ENCODE measurements at places on chromosomes 12 and 14. TPM values are rescaled to one million over a fixed set of nuclear protein-coding genes. Genes with fewer than 3 reads are reported as not detected.

- DNase-seq, result no peak
These were observed 129.7 kb upstream of the OVCH1 start for GRCh38 chr12:29627221-29627620.

DNA sequence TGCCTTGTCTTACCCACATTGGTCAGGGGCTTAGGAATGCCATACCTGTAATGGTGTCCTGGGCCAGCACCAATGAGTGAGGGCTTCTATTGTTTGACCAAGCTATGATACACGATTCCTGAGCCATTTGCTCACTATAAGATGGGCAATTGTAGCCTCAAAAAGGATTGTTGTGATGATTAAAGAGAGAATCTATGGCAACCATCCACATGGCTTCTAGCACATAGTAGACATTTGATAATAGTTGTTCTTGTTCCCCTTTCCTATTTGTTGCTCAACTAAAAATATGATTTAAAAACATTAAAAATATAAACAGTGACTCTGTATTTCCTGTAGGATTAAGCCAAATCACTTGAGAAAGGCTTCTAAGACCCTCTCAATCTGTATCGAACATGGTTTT, 366.1 kb downstream of the PCNX1 start:
- no peak for DNase-seq

DNA sequence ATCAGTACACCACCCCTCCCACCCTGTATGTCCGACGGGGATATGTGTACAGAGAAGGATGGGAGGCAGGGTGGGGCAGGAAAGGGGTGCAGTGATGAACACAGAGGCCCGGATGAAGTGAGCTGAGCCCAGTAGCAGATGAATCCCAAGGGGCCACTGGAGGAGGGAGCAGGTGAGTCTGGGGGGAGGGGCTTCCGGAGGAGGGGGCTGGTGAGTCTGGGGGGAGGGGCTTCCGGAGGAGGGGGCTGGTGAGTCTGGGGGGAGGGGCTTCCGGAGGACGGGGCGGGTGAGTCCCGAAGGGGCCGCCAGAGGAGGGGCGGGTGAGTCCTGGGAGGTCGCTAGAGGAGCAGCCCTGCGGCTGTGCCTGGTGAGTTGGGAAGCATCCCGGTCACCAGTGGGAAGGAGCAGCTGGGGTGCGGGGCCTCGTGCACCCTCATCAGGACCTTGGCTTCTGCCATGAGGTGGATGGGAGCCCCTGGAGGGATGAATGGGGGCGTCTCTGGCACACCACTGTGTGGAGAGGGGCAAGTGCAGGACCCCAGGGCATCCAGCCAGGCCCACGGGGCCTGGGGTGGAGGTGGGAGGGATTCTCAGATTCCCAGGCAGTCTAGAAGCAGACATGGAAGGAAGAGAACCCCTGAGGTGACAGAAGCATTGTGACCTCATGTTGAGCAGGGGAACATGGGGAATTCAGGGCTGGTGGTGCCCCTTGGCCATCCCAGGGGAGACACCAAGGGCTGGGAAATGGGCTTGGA, 14.0 kb downstream of the BEGAIN start:
- DNase-seq, result no peak

- no peak for DNase-seq
These were observed 139.5 kb downstream of the SMOC1 start for GRCh38 chr14:70018713-70019211.

GRCh38 chr12:126847005-126847629, 1419.9 kb upstream of the TMEM132C start:
- DNase-seq, result no peak

DNA sequence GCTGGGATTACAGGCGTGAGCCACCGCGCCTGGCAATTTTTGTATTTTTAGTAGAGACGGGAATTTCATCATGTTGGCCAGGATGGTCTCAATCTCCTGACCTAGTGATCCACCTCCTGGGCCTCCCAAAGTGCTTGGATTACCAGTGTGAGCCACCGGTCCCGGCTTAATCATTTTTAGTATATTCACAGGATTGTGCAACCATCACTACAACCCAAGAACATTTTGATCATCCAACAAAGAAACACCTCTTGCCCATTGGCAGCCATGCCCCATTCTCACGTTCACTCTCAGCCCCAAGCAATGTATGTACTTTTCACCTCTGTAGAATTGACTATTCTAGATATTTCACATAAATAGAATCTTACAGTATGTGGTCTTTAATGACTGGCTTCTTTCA, 19.9 kb downstream of the SP1 start:
- DNase-seq, result no peak

DNA sequence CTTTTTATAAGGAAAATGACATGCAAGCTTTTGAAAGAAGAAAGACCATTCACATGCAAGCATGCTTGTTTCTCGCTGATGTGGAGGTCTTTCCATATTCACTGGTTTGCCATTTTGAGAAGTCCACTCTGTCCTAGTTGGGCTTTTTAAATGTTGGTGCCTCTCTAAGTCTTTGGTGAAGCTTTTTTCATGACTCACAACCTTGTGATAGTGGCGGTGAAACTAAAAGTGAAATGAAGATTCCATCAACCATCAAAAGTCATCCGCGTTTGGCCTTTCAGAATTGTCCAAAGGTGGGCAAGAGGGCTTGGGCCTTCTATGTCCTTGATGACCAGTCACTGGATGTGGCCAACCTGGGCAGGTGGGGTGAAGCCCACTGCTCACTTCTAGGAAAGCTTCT, 4.3 kb downstream of the LRRC74A start:
- no peak for DNase-seq

GRCh38 chr12:79057540-79057939, 193.0 kb downstream of the SYT1 start:
- no peak for DNase-seq

DNA sequence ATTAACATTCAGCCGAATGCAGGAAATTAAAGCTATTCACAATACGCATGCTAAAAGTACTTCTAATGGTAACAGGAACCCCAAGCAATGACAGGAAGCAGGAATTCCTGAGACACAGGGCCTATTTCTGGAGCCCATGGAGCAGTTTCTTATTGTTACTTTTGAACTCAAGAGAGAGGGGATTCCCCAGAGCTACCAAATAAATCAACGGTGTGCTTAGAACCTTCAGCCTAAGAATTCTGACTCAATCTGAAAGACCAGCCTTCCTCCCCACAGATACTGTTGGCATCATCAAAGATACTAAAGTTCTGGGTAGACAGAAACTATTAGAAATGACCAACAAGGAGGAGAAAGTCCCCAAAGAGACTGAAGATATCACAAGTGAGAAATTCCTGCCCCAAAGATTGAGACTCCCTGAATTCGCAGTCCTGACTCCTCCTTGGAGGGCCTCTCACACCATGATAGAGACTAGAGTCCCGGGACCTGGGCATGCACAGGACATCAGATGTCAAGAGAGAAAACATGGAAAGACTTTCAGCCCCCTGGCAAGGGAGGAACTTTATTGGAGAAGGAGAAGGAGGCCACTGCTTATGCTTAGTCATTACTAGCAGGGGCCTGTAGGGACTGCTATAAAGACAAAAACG, 32.7 kb downstream of the RTRAF start:
- DNase-seq, result no peak

DNA sequence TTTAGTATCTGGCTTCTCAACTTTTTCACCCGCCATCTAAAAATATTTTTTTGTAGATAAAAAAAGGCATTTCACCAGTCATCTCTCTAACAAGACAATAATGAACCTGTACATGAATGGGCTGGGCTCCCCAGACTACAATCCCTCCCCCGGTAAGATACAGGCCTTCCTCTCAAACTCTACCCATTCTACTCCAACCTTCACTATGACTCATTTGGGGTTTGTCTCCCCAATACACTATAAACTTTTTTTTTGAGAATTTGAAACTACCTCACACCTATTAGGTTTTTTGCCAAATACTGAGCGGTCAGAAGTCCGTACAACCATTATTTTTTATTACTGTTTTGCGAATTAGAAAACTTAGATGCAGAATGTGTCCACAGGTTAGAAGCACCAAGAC, 784 bp downstream of the RPL6 start:
- DNase-seq, result peak; percentile 30

GRCh38 chr14:99755629-99756603, 37.3 kb upstream of the EML1 start:
- DNase-seq, result no peak

DNA sequence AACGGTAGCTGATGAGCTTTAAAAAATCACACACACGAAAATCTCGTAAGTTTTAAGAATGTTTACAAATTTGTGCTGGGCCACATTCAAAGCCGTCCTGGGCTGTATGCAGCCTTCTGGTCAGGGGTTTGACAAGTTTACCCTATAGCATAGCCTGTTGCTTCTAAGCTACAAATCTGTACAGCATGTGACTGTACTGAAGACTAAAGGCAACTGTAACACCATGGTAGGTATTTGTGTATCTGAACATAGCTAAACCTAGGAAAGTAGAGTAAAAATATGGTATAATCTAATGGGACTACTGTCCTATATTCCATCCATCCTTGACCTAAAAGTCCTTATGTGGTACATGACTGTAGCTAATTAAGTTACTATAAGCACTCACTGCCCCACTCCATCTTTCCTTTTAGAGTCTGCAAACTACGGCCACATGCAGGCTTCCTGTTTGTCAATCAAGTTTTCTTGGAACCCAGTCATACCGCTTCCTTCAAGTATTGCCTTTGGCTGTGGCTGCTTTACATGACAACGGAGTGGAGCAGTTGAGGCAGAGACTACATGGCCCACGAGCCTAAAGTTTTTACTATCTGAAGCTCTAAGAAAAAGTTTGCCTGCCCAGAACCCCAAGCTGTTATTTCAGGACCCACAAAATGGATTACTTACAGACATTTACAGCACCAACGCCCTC, 18.5 kb downstream of the KRT7 start:
- DNase-seq, result peak; percentile 34

DNA sequence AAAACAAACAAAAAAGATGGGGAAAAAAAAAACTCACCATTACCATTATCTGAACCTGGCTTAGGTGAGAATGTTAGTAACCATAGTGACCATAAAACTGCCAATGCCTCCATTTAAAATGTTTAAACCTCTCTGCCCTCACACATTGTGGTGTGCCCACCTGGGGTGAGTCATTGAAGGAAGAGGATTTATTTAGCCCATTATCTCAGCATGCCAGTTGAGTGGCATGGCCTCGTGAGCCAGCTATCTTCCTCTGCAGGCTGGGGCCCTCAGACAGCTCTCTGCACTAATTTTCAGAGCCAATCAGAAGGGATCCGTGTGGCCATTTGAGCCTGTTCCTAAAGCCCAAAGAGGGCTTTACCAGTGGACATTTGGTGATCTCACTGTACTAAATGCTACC, 81.8 kb upstream of the CCDC198 start:
- DNase-seq, result no peak

GRCh38 chr12:109741970-109742703, 28.5 kb downstream of the FAM222A start:
- DNase-seq, result no peak

DNA sequence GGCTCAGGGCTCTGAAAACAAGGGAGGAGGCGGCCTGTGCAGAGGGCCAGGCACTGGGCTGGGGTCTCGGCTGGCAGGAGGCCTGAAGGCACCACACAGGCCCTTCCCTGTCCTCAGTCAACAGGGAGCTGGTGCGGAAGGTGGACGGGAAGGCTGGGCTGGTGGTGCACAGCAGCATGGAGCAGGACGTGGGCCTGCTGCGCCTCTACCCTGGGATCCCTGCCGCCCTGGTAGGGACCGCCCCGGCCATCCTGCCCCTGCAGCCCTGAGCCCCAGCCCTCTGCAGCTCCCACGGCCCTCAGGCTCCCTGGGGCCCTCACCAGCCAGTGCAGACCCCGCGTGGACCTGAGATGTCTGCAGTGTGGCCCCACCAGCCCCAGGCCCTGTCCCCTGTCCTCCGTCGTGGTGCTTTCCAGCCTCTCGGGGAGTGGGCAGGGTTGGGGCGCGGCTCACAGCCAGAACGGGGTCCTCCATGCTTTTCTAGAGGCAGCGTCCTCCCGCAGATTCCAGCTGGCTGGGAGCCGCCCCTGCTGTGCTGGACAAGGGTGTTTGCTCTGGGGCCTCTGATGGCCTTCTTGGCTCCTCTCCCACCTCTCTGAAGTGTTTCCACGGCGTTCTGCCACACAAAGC, 18.1 kb downstream of the ASPG start:
- no peak for DNase-seq

GRCh38 chr12:51012570-51013236, 13.5 kb downstream of the SLC11A2 start:
- no peak for DNase-seq

- DNase-seq, result no peak
These were observed 52.6 kb downstream of the ZNF664 start for GRCh38 chr12:124025661-124026060.

DNA sequence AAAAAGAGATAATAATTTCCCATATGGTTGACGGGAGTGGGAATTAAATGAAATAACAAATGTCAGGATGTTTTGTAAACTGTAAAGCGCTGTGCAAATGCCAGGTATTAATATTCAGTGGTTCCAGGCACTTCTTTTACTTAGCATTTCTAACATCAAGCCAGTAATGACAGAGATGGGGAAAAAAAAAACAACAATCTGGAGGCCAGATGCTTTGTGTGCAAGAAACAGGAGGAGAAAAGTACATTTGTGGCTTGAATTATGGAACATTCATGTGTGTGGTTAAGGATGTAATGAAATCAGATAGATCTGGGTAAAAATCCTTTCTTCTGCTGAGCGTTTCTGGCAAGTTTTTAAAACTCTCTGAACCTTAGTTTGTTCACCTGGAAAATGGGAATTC, 509.6 kb downstream of the FUT8 start:
- DNase-seq, result no peak

- no peak for DNase-seq
These were observed 714.1 kb downstream of the FSCB start for GRCh38 chr14:43792980-43793379.

- no peak for DNase-seq
These were observed 82.0 kb upstream of the WSCD2 start for GRCh38 chr12:108047071-108047550.

DNA sequence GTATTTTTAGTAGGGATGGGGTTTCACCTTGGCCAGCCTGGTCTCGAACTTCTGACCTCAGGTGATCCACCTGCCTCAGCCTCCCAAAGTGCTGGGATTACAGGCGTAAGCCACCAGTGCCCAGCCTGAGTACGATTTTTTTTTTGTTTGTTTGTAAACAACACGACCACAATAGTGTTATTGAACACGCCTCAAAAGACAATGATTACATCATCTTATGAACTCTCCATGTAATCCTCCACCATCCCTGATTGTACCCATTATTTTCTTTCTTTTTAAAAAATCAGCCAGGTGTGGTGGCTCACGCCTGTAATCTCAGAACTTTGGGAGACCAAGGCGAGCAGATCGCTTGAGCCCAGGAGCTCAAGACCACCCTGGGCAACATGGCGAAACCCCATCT, 25.1 kb upstream of the TBX3 start:
- no peak for DNase-seq

Gene TAS2R46
- 0.41 TPM for total RNA-seq

Gene FBRSL1
- total RNA-seq, result 41.7 TPM

Gene TMEM119
- 0.10 TPM for total RNA-seq

Gene PAN2
- total RNA-seq, result 49.0 TPM

Gene SYNDIG1L
- total RNA-seq, result not detected

Gene GCH1
- 42.3 TPM for total RNA-seq

Gene ETFBKMT
- total RNA-seq, result 1.1 TPM

Gene ZCRB1
- 80.1 TPM for total RNA-seq

Gene ACSM4
- total RNA-seq, result not detected

Gene GDF3
- total RNA-seq, result not detected

Gene SMCO3
- total RNA-seq, result not detected

Gene MYH6
- total RNA-seq, result 0.05 TPM
